ENCODE measurements at places on chromosomes 3 and 15. TPM values are rescaled to one million over a fixed set of nuclear protein-coding genes. Genes with fewer than 3 reads are reported as not detected.

Gene CTXN2
- not detected for polyA plus RNA-seq

- no peak for DNase-seq
These were observed 15.5 kb upstream of the SRP14 start for GRCh38 chr15:40054605-40054854.

- no peak for DNase-seq
These were observed 67.0 kb downstream of the TNIK start for GRCh38 chr3:171393032-171393744.

DNA sequence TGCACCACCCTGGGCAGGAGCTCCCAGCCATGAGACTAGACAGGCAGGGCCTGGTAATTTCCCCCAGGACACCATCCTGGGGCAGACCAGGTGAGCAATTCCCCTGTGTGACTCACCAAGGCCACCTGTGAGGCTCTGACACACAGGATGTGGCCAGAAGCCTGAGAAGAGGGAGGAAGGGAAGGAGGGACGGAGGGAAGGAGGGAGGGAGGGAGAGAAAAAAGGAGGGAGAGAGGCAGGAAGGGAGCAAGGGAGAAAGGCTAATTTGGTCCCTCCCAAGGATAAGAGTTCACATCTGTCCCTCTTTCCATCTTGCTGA is 25.9 kb downstream of the WNT7A start:
- DNase-seq: no peak

Gene ADAMTS7
- polyA plus RNA-seq: 2.9 TPM

DNA sequence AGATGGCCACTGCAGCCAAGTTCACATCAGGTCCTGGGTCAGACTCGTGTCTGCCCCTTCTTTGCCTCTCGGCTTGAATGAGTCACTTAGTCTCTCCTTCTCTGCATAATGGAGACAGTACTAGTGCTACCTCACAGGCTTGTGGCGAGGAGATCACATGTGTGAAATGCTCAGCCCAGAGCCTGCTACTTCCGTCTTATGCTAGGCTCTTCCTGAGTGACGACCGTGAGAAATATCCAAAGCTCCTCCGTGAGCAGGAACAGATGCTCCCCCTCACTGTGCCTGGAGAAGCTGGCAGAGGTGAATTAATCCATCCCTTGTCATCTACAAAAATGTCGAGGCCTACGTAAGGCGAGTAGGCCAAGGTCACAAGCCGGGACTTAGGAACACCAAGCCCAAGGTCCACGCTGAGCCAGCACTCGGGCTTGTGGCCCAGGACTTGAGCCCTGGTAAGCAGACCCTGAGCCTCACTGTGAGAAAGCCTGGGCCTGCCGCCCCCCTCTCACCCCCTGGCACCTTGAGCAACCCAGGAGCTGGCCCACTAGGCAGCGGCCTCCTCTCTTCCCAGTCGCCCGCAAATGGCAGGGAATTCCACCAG is 17.9 kb downstream of the PAK6 start:
- no peak for DNase-seq

- DNase-seq: no peak
These were observed 136.4 kb downstream of the B3GALNT1 start for GRCh38 chr3:160968761-160969160.

Gene A4GNT
- polyA plus RNA-seq: not detected

Gene CORO2B
- polyA plus RNA-seq: 1.8 TPM

Gene LYZL4
- polyA plus RNA-seq: not detected

DNA sequence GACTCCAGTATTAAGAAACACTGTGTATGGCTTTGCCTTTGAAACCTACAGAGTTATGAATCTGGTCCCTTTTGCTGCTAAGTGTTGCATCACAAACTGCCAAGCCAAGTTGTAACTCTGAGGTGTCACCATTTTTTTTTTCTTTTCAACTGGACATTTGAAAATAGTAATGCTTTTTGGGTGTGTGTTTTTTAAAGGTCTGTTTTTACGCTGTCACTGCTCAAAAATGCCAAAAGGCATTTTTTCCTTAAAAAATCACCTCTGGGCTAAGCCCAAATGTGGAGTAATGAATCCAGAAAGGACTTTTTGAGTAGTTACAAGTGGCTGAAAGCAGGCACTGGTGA is 9.5 kb downstream of the SMAD3 start:
- DNase-seq: no peak

DNA sequence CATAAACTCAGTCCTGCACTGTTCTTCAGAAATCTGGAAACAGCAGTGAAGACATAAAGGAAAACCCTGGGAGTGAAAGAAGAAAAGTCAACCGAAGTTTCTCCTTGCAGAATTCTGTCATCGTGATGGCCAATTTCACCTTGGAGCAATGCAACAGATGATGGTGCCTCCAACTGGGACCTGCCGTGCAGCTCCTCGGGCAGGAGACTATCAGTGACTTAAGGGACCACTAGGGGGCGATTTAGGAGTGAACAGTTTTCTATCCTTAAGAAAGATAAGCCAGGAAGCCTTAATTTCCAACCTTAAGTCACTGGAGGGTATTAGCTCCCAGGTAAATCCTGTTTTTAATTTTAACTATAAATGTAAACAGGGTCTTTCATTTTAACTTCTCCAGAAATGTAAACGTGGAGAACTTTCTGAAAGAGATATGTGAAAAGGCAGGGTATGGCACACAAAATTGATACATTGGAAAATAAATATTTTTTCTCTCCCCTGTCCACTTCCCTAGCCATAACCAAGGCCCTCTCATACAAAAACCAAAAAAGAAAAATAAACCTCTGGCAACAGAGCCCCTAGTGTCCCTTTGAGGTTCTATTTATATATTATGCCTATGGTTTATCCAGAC is 116.3 kb downstream of the PDZRN3 start:
- DNase-seq: peak; percentile 30

Gene CRYBG3
- 3.6 TPM for polyA plus RNA-seq

GRCh38 chr3:70000028-70000410 is 486 bp downstream of the SAMMSON start:
- DNase-seq: no peak

Gene ITPKA
- 1.5 TPM for polyA plus RNA-seq

- no peak for DNase-seq
These were observed 164.9 kb downstream of the ROBO2 start for GRCh38 chr3:77204788-77205187.

GRCh38 chr15:41789236-41789635 is 15.0 kb downstream of the MAPKBP1 start:
- DNase-seq: no peak

Gene PYGO1
- polyA plus RNA-seq: 6.3 TPM

- DNase-seq: peak; percentile 31
These were observed 94.1 kb upstream of the PRICKLE2 start for GRCh38 chr3:64319391-64319790.

Gene KNL1
- polyA plus RNA-seq: 7.6 TPM

- DNase-seq: no peak
These were observed 27.7 kb downstream of the HLTF start for GRCh38 chr3:149058602-149059001.

Gene GPR62
- 0.05 TPM for polyA plus RNA-seq

GRCh38 chr15:71747128-71748083 is 62.9 kb upstream of the NR2E3 start:
- DNase-seq: peak; percentile 98

DNA sequence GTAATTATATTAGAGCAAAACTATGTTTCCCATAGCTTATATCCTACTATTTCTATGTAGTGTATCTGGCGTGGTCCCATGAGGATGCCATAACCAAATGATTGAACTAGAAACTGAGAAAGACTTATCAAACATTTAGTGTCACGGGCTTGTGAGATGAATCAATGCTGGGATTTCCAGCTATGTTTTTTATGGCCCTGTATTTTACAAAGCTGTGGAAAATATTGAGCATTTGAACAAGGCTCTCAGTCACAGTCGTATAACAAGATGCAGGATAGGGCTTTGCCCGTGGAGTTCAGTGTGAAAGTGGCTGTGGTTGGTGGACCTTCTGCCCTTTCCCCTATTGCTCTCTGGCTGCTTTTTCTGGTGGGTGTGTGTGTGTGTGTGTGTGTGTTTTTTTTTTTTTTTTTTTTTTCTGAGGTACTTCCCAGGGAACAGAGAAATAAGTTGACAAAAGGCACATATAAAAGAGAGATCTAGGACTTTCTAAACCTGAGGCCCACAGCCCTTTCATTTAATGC is 60.7 kb downstream of the CACNA1D start:
- DNase-seq: no peak

DNA sequence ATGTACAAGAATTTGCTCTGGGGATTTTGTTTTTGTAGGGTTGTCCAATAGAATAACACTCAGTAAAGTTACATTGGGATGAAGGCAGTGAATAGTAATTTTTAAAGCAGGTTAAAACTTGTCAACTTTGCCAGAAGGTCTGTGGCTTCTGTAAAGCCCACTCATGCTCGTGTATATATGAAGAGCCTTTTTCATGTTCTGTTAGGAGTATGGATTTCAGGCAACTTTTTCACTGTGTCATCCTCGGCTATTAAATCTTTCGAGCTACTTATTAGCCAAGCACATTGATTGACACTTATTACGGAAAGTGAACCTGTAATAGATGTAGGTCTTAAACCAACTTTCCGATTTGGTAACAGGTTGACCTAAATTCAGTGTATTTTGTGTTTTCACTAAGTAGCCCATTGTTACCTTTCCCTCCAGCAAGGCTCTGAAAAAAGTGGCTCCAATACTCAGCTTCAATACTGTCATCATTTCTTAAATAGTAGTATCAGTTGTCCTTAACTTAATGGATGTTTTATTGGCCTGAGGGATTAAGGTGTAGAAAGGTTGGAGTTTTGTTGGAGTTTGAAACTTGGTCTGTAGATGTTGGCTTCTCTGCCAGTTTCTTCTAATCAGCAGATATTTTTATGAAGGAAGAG is 1.7 kb downstream of the PAK2 start:
- no peak for DNase-seq

GRCh38 chr15:73585871-73586654 is 47.1 kb downstream of the NPTN start:
- no peak for DNase-seq

DNA sequence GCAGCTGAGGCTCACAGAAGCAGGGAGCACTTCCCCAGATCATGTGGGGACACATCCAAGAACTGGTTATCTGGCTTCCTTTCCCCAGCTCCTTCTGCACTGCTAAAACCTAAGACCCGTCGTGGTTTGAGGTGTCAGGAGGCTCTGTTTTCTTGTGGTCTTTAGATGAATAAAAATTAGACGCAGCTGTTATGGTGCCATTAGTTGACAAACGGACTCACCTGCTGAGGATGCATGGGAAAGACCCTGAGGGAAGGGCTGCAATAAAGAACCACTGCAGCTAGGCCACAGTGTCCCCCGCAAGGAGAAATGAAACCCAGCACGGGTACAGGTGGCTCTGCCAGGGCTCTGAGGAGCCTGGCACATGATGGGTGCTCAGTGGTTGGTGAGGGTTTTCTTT is 99.4 kb downstream of the IQSEC1 start:
- no peak for DNase-seq

Gene TEX9
- 8.5 TPM for polyA plus RNA-seq

DNA sequence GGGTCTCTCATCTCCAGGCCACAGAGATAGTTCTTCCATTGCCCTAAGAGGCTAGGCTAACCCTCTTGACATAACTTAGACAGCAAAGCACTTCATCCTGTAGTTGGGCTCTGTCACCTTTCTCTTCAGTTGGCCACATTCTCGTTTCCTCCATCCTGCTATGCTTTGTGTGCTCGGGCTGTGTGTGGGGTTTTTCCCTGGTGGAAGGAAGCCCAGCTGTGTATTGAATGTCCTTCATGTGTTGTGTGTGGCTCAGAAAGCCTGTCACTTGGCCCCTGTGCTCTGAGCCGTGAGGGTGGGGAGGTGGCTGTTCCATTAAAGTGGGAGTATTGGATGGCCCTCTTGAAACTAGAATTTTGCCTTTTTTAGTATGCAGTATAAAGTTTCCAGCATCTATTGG is 8.8 kb upstream of the EXOG start:
- no peak for DNase-seq

- DNase-seq: no peak
These were observed 9.7 kb upstream of the LRRC15 start for GRCh38 chr3:194379231-194379630.
